ENCODE measurements at places on chromosomes 2 and 18.
A peak's percentile ranks its signal among the peaks of the same experiment; 100 is the strongest.

- DNase-seq, result no peak
These were observed 152.9 kb downstream of the ARL4C start for GRCh38 chr2:234344012-234344411.

- peak; percentile 55 for DNase-seq
These were observed 96.9 kb upstream of the ZNF397 start for GRCh38 chr18:35143622-35144596.

- DNase-seq, result no peak
These were observed 411.8 kb downstream of the RAD51AP2 start for GRCh38 chr2:17106418-17106817.

DNA sequence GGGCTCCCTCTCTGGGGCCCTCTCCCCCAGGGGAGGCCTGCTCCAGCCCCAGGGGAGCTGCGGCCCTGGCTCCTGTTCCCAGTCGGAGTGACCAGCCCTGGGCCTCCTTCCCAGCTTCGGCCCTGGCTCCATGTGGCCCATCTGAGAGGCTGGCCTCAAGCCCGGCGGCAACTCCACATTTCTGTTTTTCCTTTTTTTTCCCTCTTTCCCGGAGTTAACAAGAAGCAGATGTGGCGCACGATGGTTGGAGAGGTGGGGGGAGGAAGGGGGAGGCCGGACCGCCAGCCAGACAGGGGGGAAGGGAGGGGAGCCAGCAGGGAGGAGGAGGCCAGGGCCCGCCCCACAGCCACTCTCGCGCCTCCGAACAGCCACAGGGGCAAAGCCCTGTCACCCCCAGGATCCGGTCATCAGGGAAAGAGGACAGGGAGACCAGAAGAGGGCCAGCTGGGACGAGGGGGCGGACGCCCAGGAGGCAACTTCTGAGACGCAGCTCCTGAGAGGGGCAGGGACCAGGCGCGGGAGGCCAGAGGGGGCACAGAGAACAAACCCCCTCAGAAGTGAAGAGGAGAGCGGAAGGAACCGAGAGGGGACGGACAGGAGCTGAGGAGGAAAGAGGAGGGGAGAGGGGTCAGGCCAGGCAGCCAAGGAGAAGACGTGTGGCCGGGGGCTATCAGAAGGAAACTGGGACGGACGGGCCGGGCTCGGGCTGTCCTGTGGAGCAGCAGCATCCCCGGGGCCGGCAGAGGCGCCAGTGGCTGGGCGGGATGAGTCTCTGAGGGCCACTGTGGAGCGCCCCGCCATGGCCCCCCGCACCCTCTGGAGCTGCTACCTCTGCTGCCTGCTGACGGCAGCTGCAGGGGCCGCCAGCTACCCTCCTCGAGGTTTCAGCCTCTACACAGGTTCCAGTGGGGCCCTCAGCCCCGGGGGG, at the start of gene EMILIN1:
EMILIN1 (plus strand) TSS at position 349 of the 928 bp plus-strand sequence; CDS start at position 800, 451 bp downstream.
- no peak for DNase-seq

GRCh38 chr2:13884291-13884976, 748.1 kb upstream of the LRATD1 start:
- DNase-seq, result no peak

DNA sequence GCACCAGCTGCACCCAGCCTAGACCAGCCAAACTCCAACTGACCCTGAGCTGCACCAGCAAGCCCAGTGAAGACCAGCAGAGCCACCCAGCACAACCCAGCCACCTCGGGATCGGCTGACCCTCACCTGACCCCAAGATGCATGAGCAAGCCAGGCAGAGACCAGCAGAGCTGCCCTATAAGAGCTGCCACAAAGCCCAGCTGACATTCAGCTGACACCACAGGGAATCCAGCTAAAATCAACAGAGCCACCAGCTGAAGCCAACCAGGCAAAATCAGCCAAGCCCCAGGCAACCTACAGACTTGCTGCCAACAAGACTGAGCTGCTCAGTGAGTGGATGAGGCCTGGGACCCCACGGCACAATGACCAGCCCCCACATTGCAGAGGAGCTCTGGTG, 54.6 kb downstream of the CYP27C1 start:
- DNase-seq, result no peak

DNA sequence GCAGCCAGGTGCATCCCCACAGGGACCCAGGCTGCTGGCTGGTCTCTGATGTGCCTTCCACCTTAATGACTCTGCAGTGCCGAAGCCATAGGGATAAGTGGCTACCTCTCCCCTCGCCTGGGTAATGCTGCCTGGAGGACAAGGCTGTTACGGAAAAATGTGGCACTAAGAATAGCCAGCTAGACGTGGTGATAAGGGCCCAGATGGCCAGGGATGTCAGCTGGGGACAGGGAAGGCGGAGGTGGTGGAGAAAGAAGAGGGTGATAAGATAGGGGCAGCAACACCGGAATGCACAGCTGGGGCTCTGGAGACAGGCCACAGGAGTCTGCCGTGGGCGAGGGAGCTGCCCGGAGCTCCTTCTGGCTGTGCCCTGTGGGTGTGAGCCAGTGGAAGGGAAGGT, 170.6 kb downstream of the FHOD3 start:
- DNase-seq, result no peak

DNA sequence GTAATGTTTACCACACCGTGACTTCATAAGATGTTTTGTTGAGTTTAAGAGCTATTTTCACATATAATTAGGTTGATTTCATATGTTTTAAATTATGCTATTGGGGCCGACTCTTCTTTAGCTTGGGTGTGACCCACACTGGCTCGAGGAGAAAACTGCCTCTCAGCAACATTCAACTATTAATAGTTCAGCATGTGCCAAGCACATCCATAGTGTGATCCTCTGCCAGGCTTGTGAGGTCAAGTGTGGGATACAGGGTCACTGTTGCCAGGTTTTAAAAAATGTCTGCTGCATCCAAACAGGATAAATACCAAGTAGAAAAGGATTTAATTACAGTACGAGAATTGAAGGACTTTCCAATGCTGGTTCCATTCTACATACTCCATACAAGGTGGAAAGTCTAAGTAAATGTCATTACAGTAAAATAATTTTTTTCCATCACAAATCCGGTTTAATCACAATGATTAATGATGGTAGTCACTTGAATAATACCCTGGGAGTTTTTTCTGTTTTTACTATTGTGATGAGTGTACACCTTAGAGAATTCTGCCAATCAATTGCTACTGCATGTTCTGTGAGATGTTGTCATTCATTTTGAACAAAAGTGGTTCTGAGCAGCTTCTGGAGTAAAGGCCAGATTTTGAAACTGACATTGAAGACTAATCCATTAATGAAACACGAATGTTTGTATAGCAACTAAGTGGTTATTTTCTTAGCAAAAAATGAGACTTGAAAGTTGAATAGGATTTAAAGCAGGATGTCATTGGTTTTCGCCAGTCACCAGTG, 84.5 kb downstream of the ABI2 start:
- DNase-seq, result no peak

DNA sequence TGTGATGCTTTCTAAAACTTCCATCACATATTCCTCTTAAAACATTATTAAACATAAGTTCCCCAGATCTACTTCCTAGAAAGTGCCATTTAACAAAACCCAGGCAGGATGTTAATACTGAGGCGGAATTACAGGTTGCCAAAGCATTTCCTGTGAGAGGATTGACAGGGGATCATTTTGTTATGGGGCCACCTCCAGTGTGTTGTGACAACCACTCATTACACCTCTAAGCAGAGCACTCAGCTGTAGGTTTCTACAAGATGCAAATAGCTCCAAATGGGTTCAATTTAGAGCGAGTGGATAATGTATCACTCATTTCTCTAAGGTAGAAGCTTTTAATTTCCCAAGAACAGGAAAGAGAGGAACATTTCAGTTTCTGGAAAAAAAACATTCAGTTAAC, 1429.5 kb upstream of the ACVR2A start:
- no peak for DNase-seq

- no peak for DNase-seq
These were observed 791.1 kb upstream of the SOX11 start for GRCh38 chr2:4900861-4901770.

- DNase-seq, result peak; percentile 16
These were observed 22.7 kb downstream of the BCL11A start for GRCh38 chr2:60530660-60531281.

GRCh38 chr2:6828299-6828584, 37.5 kb downstream of the CMPK2 start:
- DNase-seq, result no peak

- no peak for DNase-seq
These were observed 61.4 kb downstream of the DPP4 start for GRCh38 chr2:162012565-162013058.

DNA sequence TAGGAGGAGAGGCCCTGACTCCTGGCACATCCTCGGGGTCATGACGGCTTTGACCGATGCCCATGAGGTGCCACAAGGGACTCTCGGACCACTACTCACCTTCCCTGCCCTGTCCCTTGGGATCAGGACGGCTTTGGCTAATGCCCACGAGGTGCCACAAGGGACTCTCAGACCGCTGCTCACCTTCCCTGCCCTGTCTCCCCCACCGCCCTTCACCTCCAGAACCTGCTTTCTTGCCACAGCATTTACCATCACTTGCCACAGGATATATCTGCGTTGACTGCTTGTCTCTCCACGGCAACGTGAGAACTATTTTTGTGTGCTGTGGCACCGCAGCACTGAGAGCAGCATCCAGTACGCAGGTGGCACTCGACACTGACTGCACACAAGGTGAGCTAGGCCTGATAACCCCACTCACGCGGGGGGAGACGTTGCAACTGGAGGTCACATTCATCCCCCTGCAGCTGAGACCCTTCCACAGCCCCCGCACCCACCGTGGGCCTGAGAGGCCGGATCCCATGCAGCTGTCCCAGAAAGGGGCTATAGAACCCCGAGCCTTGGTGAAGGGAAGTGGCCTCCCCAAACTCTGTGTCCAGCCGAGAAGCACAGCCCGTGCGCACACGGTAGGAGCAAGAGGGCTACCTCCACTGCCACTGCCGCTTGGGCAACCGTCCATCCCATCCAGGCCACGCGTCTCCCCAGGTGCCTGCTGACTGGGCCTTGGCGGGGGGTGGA, 47.5 kb downstream of the ANO7 start:
- DNase-seq, result no peak

DNA sequence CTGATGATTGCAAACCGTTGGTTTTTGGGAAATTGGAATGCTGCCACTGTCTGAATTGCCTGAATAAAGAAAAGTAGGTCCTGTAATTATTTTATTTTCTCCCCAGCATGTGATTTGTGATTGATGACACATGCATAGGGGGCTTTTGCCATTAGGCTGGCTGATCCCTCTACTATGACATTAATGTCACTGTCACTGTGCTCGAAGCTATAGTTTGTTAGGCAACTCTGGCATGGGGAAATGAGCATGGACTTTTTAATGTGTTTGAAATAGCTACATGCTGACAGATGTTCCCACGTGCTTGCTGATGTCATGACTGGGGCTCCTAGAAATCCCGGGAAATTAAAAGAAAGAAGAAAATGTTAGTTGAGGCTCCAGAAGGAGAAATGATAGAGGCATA, 99.1 kb downstream of the HRH4 start:
- no peak for DNase-seq

DNA sequence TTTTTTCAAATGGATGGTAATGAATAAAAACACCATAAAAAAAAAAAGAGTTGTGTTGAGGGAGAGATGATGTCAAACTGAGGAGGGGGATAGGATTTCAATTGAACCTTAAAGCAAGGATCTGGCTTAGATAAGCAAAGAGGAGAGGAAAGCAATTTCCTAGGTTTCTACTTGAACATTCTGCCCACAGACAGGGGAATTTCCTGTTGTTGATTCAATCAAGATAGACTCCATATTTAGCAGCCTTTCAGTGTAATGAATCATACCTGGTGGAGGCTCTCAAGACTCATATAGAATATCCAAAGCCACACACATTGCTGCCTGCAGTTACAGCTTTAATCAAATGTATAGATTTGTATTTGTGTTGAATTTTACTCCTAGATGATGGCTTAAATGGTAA, 294.4 kb upstream of the PIK3C3 start:
- no peak for DNase-seq

GRCh38 chr2:134772493-134773169, 53.8 kb upstream of the TMEM163 start:
- no peak for DNase-seq

- no peak for DNase-seq
These were observed 124.1 kb upstream of the FIGN start for GRCh38 chr2:163859951-163860350.

DNA sequence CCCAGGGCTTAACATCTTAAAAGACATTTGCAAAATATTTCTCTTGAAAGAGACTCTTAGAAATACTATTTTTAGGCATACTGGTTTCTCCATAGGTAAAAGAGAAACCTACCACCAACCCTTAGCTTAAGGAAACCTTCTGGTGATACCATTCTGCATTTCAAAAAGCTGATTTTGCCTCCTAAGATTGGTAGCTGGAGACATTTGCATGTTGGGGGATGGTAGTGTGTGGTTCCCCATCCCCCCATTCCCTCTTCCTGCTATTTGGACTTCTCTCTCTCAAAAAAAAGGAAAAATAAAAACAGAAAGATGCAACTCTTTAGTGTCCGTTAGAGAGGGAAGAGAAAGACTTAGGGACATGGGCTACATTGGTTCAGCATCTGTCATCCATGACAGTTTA, 4.2 kb downstream of the LRRTM1 start:
- no peak for DNase-seq

DNA sequence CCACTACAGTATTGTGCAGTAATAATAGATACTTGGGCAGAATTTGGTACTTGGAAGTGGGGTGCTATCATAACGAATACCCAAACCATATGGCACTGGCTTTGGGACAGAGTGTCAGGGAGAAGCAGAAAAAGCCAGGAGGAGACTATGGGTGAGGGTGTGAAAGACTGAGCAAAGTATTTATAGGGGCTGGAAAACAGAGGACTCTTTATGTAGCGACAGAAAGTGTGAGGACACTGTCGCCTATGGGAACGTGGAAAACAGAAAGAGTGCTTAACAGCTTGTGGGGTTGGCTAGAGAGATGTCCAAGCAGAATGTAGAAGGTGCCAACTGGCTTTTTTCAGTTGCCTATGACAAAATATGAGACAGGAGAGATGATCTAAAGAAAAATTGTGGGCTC, 40.7 kb upstream of the PLEKHM3 start:
- DNase-seq, result no peak

- DNase-seq, result no peak
These were observed 59.6 kb upstream of the AGPS start for GRCh38 chr2:177332992-177333388.

GRCh38 chr18:55405475-55405874, 182.5 kb downstream of the TCF4 start:
- DNase-seq, result no peak

DNA sequence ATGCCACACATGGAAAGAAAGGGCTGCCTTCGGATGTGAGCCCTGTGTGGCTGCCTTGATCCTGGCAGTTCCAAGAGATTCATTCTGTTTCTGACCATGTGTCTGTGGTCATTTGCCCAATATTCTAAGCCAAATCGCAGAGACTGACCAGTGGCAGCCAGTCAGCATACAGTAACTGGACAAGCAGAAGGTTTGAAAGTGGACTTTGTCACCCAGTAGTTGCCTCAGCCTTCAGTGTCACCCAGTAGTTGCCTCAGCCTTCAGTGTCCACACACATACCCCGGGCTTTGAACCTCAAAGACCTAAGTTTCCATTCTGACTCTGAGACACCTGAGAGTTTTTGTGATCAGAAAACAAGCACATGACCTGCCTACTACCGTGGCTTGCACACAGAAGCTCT, 5.0 kb downstream of the RFX8 start:
- no peak for DNase-seq

All from CD4-positive, alpha-beta T cell treated with Interleukin-17A for 4 hours (primary cell).